ENCODE measurements at places on chromosomes 4 and X. TPM values are rescaled to one million over a fixed set of nuclear protein-coding genes. Genes with fewer than 3 reads are reported as not detected.

The AMBN gene
- total RNA-seq: not detected

The CXCL8 gene
- total RNA-seq: 6.5 TPM

The TACR3 gene
- total RNA-seq: not detected

The GALNTL6 gene
- 0.08 TPM for total RNA-seq

The ARR3 gene
- total RNA-seq: not detected

The MTMR8 gene
- total RNA-seq: 0.45 TPM

The ANXA3 gene
- total RNA-seq: 84.9 TPM

The GALNT7 gene
- total RNA-seq: 23.7 TPM

The ATP1B4 gene
- 0.02 TPM for total RNA-seq

The UGT2B17 gene
- not detected for total RNA-seq

The XG gene
- not detected for total RNA-seq

The SGMS2 gene
- 41.3 TPM for total RNA-seq

The ABLIM2 gene
- total RNA-seq: 7.6 TPM

The TMPRSS11D gene
- not detected for total RNA-seq

The ADGRG4 gene
- total RNA-seq: not detected

The AR gene
- total RNA-seq: 3.6 TPM

The ZCCHC12 gene
- 0.38 TPM for total RNA-seq

The FAM53A gene
- total RNA-seq: 0.79 TPM

The CXorf65 gene
- not detected for total RNA-seq

The FHL1 gene
- 23.2 TPM for total RNA-seq

The ARSJ gene
- total RNA-seq: 4.6 TPM

The PDCL2 gene
- total RNA-seq: not detected

The COL4A6 gene
- total RNA-seq: 16.9 TPM

The KDM6A gene
- 10.9 TPM for total RNA-seq

The CXorf49B gene
- total RNA-seq: not detected

The TDO2 gene
- 0.64 TPM for total RNA-seq

The NPY1R gene
- not detected for total RNA-seq

The SAT1 gene
- 379 TPM for total RNA-seq

The SFRP2 gene
- total RNA-seq: 0.06 TPM

The MAGEA9B gene
- not detected for total RNA-seq

All from A549 treated with dexamethasone at 1 μM for 4 hours (cell line).